ENCODE measurements at places on chromosomes 2 and 18. TPM values are rescaled to one million over a fixed set of nuclear protein-coding genes. Genes with fewer than 3 reads are reported as not detected.

SALL3 gene
- total RNA-seq = not detected

GRCh38 chr2:36300697-36301096 lies 54.9 kb upstream of the CRIM1 start:
- DNase-seq = no peak

DNA sequence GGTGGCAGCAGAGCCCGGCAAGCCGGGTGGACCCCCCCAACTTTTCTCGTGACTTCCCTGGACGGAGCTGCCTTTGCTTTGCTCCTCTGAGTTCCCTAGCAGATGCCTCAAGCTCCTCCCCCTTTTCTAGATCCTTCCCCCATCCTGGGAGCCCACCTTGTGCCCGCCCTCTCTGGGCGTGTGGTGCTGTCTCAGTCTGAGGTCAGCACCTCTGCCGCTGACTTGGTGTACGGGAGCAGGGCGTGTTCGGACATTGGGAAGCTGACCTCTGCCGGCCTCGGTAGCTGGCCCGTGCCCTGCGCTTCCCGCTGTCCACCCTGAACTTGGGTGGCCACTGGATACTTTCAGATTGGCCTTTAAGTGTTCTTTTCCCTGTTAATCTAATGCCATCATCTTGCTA lies 19.6 kb upstream of the ESPNL start:
- DNase-seq = no peak

LYG2 gene
- not detected for total RNA-seq

DNA sequence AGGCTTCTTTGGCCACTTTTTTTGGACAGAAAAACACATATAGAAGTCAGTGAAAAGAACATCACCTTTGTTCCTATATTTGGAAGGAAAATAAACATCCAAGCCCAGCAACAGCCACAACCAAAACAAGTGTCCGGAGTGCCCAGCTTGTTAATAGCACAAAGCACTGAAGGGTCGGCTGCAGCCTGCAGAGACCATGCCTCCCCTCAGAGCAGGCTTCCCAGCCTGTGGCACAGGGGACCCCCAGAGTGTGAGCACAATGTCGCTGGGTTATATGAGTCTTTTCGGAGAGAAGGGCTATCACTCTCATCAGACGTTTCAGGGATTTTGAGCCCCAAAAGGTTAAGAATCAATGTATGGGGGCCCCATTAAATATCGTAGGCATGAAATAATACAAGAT lies 6.2 kb upstream of the CIDEA start:
- no peak for DNase-seq

GRCh38 chr2:117845304-117845703 lies 30.8 kb downstream of the DDX18 start:
- DNase-seq = no peak

- DNase-seq = no peak
Measured at GRCh38 chr2:134177351-134177931, 76.4 kb upstream of the MGAT5 start.

DNA sequence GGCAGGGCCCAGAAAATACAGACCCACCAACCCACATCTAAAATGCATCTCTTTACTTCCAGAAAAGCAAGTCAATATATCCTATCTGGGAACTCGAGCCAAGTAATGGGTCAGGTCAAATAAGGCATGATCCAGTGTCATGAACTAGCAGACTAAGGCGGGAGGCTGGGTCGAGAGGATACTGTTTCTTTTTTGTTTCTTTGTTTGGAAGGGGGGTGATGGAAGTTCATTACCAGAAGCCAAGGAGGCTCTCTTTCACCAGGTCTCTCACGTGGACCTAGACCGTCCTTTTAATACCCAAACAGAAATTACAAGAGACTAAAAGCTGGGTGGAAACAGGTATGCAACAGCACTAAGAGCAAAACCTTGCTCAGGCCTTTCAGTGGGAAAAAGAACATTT lies 108.3 kb downstream of the HDAC4 start:
- no peak for DNase-seq

DNA sequence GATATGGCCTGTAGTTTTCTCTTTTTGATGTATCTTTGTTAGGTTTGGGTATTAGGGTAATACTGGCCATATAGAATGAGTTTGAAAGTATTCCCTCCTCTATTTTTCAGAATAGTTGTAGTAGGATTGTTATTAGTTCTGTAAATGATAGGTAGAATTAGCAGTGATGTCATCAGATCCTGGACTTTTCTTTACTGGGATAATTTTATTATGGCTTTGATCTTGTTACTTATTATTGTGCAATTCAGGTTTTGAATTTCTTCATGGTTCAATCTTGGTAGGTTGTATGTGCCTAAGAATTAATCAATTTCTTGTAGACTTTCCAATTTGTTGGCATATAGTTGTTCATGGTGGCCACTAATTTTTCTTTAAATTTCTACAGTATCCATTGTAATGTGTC lies 916.6 kb downstream of the CCDC85A start:
- DNase-seq = no peak

DNA sequence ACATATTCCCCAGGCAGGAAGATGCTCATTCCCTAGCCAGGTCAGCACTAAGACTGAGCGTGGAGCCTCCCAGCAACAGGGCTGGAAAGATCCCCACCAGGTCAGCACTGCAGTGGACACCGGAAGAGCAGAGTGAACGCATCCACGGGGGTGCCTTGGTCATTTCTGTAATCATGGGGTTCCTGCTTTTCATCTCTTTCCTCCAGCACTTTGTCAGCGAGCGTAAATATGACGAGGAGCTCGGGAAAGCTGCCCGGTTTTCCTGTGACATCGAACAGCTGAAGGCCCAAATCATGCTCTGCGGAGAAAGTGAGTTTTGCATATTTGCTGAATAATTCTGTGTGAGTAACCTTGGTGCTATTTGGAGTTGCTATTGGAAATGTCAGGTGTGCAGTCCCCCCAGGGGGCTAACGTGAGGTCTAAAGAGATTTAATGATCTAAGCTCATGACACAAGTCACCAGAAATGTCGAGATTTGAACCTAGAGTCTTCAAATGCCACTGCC lies 40.1 kb downstream of the KCTD18 start:
- no peak for DNase-seq
